Uterus (tissue), 4 donors: ENCODE measurements at places on chromosomes 11 and 22.

DNA sequence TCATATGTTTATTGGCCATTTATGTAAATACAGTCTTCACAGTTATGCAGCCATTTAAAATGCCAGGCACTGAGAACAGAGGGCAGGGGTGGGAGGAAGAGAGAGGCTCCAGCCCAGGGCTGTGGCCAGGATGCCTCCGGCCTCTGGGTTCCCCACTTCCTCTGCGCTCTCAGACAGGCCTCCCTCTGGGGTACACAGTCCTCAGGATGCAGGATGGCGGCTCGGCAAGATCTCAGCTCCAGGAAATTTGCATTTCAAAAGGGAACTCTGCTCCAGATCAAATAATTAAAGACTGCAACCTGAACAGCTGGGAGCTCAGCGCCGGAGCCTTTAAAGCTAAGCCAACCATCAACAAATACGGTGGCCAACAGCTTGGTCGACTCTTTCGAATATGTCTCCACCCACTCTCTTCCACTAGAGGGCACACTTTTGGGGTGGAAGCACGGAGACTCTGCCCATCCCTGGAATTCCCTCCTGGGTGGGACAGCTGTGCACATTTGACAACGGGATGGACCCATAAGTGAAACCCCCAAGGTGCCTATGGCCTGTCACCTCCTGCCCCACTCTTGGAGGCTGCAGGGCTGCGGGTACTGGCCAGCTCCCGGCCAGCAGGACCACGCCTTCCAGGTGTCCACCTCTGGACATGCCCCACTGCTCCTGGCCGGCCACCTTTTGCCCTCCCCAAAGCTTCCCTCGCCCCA is 1044.7 kb downstream of the BRD1 start:
- DNase-seq, result no peak

- no peak for DNase-seq
Measured at GRCh38 chr11:11332141-11332710, 20.8 kb downstream of the CSNK2A3 start.

- DNase-seq, result no peak
Measured at GRCh38 chr22:30116362-30117117, 36.3 kb downstream of the HORMAD2 start.

- no peak for DNase-seq
Measured at GRCh38 chr22:48803171-48803947, 1024.3 kb downstream of the BRD1 start.

DNA sequence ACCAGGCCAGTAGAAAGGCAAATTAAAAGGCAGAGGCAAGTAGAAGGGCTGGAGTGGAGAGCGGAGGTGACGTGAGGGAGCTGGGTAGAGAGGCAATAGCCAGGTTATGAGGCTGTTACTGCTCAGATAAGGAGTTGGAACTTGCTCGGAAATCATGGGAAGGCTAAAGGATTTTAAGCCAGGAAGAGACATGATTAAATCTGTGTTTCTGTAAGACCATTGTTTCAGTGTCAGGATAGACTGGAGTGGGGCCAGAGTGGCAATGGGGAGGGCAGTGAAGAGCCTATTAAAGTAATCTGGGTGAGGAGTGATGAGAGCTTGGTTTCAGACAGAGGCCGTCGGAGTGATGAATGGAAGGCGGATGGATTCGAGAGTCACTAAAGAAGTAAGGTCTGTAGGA is 39.0 kb downstream of the GRAMD1B start:
- no peak for DNase-seq

GRCh38 chr22:32837142-32837541 is 35.6 kb downstream of the TIMP3 start:
- no peak for DNase-seq

DNA sequence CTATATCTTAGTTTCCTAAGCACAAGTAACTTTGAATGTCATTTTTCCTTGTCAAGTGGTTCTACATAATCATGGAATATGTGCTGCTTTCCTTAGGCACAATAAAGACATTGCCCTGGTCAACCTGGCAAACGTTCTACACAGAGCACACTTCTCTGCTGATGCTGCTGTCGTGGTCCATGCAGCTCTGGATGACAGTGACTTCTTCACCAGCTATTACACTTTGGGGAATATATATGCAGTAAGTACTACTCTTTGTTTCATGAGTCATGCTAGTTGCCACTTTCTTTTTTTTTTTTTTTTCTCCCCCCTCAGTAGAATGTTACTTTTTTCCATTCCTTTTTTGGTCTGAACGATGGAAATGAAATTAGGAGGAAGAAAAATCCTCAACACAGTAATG is 38.5 kb downstream of the TTC17 start:
- no peak for DNase-seq

DNA sequence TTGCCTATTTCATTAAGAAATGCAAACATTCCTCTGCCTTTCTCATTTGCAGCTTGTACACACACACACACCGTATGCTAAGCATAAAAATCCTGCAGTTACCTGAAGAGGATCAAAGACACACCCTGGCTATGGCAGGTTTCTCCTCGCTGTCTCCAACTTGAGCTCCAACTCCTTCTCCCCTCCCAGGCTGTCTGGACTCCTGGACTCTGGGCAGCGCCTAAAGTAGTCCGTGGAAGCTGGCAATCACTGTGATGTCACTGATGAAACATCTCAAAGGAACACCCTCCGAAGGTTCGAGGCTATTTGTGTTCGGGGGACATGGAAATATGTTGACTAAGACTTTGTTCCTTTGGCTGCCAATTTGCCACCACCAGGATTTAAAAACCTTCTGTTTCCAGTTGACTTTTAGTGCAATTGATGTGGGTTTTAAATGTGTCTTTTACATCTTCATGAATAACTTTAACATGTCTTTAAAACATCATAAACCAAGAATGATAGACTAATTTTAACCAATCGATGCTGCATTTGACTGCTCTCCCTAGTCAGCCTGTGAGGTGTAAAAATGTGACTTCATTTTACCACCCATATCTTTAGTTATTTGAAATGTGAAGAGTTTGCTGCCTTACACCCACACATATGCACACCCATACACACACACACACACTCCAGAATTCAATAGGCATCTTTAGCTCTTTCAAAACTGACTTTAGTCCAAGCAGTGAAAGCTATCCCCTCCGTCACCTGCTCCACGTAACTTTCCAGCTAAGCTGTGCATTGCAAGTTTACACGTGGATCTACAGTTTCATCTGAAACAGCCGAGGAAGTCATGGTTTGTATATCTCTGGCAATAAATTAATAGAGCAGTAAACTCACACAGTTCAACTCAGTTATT is at the start of gene SLN:
TSS of gene SLN (minus strand) at position 196 of the 895 bp plus-strand sequence.
- no peak for DNase-seq

DNA sequence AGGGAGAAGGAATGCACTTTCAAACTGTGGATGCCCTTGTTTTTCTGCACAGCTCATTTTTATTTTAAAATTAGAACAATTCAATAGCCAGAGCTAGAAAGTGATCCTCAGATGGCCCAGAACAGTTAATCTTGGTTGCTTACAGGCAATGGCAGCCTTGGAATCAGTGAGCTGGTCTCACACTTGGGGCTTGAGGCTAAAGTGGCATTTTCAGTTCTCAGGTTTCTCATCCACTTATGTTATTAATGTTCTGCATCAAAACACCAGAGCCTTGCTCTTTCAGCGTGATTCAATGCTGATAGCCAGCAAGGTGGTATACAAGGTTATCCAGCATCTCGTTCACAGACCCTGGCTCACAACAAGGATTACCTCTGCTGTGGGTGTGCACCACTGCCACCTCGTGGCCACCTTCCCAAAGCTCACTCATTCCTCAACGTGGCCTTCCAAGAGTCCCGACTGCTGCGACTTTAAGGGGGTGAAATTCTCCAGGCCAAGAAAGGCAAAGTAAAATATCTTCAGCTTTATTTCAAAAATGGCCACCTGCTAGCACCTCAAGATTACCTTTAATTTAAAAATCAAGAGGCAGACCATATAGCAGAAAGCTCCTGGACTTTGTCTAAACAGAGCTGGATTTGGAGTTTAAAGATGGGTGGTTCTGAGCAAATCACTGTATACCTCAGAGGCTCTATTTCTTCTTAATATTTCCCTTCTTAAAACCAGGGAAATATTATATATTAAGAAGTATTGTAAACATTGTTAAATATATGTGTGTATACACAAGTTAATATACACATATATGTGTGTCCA is 34.2 kb upstream of the FSHB start:
- DNase-seq, result peak; percentile 21

- no peak for DNase-seq
Measured at GRCh38 chr22:27317971-27318428, 483.6 kb downstream of the MN1 start.

- DNase-seq, result no peak
Measured at GRCh38 chr11:133498969-133499368, 33.3 kb downstream of the OPCML start.

- DNase-seq, result no peak
Measured at GRCh38 chr22:31917227-31917921, 27.0 kb upstream of the YWHAH start.

GRCh38 chr11:82714346-82715174 is 19.1 kb downstream of the FAM181B start:
- DNase-seq, result no peak

DNA sequence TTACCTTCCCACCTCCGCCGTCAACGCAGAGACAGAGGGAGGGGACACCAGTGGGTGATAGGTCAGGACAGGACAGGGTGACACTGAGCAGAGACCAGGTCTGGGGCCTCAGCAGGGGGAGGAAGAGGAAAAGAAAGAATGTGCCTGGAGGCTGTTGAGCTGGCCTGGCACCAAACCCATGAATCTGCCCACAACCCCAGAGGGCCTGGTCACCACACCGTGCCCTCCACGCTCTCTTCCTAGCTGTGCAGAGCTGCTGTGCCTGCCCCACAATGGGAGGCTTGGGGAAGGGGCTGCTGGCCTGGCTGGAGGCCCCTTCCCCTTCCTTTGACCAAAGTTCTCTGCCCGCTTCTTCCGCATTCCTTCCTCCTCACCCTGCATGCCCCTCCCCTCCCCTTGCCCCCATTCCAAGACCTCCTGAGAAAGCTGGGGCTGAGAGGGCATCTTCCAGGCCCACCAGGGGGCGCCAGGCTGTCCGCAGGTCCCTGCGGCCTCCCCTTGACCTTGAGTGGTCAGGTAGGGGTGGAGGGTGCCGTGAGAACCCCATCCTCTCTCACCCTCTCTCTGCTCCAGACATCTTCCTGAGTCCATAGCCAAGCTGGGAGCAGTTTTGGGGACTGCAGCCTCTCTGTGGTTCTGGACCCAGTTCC is 11.0 kb upstream of the CACNA1I start:
- DNase-seq, result no peak

- DNase-seq, result no peak
Measured at GRCh38 chr22:33707581-33707980, 212.7 kb downstream of the LARGE1 start.

- DNase-seq, result no peak
Measured at GRCh38 chr11:106961518-106961917, 56.8 kb downstream of the GUCY1A2 start.

GRCh38 chr11:93537049-93537448 is 6.1 kb downstream of the SMCO4 start:
- DNase-seq, result peak; percentile 37

DNA sequence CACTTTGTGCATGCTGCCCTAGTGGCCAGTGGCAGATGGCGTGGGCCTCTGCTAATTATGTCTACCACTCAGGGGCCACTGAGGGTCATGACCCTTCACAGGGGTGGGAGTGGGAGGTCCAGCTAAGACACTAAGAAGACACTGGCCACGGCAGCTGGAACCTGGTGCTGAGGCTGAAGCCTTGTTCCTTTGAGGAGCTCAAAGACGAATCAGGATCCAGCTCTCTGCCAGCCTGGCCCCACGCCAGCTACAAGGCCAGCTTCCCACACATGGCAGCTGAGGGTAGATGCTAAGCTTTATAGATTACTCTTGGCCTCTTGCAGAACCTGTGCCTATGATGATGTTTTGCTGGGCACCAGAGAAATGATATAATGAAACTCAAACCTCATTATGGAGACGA is 226.3 kb downstream of the DSCAML1 start:
- DNase-seq, result no peak

DNA sequence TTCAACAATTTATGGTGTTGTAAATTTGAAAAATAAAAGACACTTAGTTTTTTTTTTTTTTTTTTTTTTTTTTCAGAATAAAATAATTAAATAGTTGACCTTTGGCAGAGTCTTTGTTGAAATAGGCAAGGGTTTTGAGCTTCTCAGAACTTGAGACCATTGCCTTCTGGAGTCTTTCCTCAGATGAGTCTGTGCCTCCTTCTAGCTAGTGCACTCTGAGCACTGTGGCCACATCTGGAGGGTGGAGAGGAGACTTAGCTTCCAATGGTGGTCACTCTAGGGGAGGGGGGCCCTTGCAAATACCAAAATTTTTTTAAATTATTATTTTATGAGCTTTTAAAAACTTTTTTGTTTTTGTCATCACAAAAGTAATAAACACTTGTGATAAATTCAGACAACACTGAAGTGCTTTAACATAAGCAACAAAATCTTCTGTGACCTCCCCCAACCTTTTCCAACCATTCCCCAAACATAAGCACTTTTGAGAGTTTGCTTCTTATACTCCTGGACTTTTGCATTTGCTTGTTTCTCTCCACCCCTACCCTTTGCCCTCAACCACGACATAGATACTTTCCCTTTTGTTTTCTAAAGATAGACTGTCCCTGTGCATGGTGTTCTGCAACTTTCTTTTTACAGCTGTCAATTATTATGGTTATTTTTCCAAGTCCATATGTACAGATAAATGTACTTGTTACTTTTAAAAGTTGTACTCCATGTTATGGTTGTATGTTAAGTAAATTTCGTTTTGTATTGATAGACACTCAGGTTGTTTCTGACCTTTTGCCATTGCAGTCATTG is 41.1 kb downstream of the BMAL1 start:
- no peak for DNase-seq

DNA sequence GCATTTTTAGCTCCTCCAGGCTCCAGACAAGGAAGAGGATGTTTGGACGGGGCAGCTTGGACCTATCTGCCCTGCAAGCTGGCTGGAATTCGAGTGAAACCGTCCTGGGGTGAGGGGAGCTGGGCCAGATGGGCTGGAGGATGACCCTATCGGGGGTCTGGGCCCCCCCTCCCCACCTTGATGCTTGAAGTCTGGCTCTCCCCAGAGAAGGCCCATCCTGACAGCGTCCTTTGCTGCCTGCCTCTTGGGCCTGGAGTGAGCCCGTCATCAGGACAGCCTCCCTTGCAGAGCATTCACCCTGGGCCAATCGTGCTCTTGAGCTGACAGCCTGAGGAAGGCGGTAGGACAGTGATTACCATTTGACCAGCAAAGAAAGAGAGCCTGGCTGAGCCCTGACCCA is 5.3 kb upstream of the PDGFB start:
- no peak for DNase-seq

- no peak for DNase-seq
Measured at GRCh38 chr11:44814881-44815592, 88.3 kb downstream of the TSPAN18 start.
